ENCODE measurements at places on chromosomes 16 and 17. TPM values are rescaled to one million over a fixed set of nuclear protein-coding genes. Genes with fewer than 3 reads are reported as not detected.

The KLHL10 gene
- not detected for total RNA-seq

The KRTAP1-1 gene
- total RNA-seq = not detected

The HOXB13 gene
- not detected for total RNA-seq

The HOXB5 gene
- total RNA-seq = 2.4 TPM

The TBX2 gene
- total RNA-seq = 42.4 TPM

The NT5M gene
- total RNA-seq = 3.9 TPM
